ENCODE measurements at places on chromosomes 11 and 22.

- DNase-seq = peak; percentile 33
Measured at GRCh38 chr11:43987384-43988039, 45.1 kb downstream of the C11orf96 start.

GRCh38 chr11:103844327-103845215 is 191.9 kb upstream of the DDI1 start:
- no peak for DNase-seq

GRCh38 chr22:31333641-31334040 is 12.5 kb downstream of the PATZ1 start:
- no peak for DNase-seq

GRCh38 chr22:37775785-37776638 is 31.7 kb upstream of the GCAT start:
- DNase-seq = peak; percentile 90

DNA sequence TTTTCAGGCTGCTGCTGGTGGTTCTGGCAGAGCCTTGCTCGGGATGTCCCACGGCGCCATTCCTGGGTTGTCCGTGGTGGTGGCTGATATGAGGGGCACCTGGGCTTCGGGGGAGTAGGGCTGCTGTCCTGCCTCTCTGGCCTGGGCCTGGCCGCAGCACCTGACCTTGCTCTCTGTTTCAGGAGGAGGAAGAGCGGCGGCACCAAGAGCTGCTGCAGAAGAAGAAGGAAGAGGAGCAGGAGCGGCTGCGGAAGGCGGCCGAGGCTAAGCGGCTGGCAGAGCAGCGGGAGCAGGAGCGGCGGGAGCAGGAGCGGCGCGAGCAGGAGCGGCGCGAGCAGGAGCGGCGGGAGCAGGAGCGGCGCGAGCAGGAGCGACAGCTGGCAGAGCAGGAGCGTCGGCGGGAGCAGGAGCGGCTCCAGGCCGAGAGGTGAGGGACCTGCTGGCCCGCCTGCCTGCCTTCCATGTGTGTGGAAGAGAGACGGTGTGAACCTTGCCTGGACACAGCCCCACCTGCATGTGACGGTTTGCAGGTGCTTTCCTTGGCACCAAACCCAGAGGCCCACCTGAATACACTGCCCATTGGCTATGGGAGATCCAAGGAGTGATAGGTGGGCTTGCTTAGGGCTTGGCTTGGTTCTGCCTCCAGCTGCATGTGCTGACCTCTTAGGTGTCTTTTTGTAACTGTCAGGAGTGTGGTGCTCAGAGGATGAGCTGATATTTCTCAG is 22.8 kb downstream of the INCENP start:
- DNase-seq = no peak

DNA sequence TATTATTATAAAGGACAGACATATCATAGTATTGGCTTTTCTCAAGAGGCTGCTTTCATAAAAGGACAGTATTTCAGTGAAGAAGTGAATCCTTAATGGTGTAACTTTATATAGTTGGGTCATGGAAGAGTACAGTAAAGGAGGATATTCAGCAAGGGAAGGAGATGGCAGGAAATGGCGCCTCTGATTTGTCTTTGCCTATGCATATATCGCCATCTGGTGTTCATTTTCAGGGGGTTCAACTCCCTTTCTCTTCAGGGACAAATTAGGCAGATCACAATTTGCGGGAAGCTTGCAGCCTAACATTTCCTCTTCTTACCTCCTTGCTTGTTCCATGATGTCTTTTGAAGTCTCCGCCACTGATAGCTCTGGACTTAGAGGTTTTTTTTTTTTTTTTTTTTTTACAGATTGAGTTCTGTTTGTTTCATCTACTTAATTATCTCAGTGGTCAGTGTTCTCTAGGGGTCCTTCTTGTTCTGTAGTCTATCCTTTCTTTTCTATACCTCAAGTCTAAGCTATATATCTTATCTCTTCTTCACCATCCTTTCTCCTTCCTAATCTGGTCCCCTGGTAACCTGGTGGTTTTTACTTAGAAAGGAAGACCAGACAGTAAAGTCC is 21.8 kb upstream of the RRM1 start:
- peak; percentile 66 for DNase-seq

GRCh38 chr22:44916281-44917231 is 93.2 kb downstream of the PHF21B start:
- DNase-seq = no peak

- no peak for DNase-seq
Measured at GRCh38 chr11:24645563-24645962, 148.7 kb downstream of the LUZP2 start.

DNA sequence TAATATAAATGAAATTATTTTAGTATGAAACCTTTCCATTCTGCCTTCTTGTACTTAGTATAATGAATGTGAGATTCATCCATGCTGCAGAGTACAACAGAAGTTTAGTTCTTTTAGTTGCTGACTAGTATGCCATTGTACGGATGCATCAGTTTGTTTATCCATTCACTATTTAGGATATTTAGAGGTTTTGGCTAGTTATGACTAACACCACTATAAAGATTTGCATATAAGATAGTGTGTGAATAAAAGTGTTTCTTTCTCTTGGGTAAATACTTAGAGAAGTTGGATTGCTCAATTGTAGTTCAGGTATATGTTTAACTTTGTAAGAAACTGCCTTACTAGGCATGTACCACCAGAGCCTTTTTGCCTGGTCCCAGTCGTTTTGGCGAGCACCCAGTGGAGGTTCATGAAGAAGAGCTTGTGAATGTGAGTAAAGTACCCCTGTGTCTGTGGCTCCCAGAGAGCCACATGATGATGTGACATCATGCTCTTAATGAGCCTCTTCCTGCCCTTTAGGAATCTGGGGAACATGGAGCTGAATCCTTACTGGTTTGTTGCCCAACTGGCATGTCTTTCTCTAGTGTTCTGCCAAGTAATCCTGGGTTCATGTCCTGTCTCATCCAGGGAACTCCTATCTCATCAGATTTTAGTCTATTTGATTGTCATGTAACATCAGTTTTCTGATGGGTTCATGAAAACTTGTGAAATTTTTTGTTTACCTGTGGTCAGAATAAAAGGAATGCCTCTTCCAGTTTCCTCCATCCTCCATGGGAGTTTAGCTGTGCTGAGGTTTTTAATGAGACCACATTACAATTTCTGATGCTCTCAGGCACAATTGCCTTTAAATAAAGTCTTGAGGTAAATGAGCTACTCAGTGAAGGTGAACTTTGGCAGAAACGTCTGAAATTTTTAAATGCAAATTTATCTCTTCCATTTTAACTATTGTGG is 234.8 kb downstream of the CASP12 start:
- no peak for DNase-seq

DNA sequence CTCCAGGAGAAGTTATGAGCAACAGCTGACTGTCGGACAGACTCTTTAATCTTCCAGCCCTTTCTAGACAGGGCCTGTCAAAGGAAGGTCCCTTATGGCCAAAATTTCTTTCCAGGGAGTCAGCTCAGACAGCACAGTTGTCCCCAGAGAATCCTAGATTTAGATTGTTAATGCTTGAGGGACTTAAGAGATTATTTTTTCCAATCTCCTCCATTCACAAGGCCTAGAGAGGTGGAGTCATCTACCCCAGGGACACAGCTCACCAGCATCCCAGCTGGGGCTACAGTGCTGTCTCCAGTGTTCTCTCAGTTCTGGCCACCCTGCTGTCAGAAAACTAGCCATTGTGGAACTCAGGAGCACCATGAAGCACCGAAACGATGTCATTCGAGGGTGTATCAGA is 7.8 kb downstream of the DSCAML1 start:
- no peak for DNase-seq

DNA sequence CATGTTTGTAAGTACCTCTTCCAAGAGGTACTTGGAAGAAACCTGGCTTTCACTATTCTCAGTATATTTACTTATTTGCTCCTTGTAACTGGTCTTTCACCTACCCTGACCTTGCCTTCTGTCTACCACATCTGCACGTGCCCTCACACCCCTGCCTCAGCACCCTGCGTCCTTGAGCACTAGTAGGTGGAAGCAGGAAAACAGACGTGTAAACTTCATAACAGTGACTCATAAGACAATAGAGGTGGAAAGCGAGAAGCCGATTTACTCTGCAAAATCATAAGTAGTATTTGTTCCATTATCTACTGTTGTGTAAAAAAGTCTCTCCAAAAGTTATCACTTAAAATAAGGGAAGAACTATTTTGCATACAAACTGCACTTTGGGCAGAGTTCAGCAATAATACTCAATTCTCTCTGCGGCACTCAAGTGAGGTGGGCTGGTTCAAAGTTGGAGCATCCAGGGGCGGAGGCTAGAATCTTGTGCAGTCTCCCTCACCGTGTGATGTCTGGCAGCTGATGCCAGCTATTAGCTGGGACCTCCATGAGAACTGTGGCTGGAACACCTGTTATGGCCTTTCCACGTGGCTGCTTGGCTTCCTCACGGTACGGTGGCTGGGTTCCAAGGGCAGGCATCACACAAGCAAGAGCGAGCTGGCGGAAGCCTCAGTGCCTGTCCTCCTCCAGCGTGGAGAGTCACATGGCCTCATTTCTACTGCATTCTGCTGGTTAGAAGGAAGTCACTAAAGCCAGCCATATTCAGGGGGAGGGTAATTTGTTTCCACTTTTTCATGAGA is 30.4 kb downstream of the PACS1 start:
- no peak for DNase-seq

- no peak for DNase-seq
Measured at GRCh38 chr22:44861245-44861644, 108.9 kb downstream of the ARHGAP8 start.

DNA sequence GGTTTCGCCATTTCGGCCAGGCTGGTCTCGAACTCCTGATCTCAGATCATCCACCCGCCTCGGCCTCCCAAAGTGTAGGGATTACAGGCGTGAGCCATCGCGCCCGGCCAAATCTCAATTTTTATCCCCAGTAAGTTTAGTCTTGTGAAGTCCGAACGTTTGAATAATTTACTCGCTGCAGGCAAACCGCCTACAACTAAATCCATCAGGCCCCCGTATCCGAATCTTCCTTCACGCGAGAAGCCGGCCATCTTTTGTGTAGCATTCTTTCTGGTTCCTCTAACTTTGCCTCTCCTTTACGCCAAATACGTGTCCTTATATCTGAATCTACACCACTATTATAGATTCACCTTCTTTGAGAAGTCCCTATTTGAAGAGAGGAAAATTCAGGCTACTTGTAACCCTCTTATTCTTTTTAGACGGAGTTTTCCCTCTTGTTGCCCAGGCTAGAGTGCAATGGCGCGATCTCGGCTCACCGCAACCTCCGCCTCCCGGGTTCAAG is 581 bp upstream of the EIF3L start:
- no peak for DNase-seq

DNA sequence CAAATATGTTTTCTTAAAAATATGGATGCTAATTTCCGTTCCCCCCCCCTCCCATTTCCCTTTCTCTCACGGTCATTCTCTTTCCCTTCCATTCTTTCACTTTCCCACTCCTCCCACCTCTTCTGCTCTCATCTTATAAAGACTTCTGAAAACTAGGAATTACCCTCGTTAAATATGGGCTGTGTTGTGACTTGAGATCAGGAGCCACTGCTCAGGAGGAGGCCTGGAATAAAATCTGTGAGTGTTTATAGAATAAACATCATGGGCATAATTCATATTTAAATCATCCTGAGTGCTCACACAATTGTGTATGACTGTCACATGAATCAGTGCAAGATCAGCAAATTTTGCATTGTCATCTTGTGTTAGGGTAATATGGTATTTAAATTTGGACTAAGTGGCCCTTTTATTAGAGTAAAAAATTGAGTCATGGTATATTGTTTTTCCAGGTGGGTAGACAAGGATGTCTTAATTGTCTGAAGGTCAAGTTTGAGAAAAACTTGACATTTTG is 208.0 kb downstream of the DDX10 start:
- DNase-seq = peak; percentile 10

GRCh38 chr22:35407362-35407761 is 7.4 kb downstream of the MCM5 start:
- no peak for DNase-seq

- peak; percentile 86 for DNase-seq
Measured at GRCh38 chr22:30228509-30229359, 17.8 kb downstream of the LIF start.

GRCh38 chr11:62015615-62016014 is 48.2 kb upstream of the FTH1 start:
- DNase-seq = no peak

DNA sequence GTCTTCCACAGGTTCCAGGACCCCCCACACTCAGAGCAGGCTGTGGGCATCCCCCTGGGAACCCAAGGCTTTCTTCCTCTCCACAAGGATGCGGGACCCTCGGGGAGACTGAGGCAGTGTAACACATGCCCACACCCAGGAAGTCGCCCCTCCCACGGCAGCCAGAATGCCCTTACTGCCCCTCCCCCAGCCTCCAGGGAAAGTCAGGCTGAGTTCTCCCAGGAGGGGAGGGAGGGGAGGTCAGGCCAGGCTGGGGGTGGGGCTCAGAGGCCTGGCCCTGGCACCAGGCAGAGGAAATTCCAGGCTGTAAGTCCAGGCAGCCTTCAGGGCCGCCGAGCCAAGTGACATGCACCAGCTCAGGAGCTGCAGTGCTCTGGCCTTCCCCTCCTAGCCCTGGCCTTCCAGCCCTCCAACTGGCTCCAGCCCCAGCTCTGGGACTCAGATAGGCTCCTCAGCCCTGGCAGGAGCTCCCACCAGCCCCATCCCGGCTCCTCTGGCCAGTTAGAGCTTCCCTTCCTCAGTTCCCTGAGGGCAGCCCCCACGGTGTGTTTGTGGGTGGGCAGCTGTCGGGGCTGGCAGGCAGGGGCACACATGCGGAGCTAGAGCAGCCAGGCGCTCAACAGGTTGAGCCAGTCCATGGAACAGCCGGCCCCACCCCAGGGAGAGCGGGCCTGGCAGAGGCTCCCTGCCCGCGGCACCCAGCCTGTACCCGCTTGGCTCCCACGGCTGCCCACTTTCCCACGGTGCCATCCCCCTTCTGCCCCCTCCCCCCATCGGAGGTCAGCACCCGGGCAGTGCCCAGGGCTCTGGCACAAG is 3.6 kb downstream of the BCL9L start:
- peak; percentile 53 for DNase-seq

GRCh38 chr11:69305885-69306540 is 12.1 kb downstream of the MYEOV start:
- no peak for DNase-seq

GRCh38 chr11:1303126-1303821 is 6.2 kb downstream of the TOLLIP start:
- DNase-seq = no peak

Data from HFFc6 (cell line).